ENCODE measurements at places on chromosomes 6 and 20. TPM values are rescaled to one million over a fixed set of nuclear protein-coding genes. Genes with fewer than 3 reads are reported as not detected.

WASF1 gene
- polyA plus RNA-seq, result 0.36 TPM

DNA sequence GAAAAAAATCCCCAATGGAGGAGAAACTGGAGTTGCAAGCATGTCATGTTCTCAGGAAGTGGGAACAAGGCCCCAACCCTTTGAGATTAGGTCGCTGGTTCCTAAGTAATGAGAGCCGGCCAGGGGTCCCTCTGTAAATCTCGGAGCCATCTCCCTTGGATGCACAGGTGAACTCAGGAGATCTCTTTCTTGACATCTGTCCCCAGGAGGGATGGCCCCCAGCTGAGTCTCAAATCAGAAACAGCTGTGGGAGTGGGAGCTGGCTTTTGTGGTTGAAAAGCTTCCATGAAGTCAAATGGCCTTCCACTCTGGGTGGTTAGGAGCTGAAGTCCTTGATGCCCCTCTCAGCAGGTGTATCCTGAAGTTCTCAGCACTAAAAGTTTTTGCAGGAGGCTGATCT, 257.1 kb downstream of the BMP7 start:
- DNase-seq, result no peak

DNA sequence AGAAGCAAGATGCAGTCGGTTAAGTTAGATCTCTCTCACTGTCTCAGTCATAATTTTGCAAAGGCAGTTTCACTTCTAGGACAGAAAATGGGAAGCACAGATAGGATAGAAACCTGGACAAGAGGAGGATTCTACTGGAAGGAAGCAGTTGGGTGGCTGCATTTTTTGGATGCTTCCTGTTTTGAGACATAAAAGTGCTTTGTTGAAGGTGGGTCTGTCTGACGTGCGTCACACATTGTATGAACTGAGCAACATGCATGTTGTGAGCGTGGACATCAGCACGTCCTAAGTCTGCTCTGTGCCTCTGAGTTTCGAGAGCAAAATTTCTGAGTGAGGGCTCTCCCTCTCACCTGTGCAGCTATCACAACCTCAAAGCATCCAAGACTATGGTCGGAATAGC, 68.7 kb upstream of the SNX9 start:
- DNase-seq, result no peak

DNA sequence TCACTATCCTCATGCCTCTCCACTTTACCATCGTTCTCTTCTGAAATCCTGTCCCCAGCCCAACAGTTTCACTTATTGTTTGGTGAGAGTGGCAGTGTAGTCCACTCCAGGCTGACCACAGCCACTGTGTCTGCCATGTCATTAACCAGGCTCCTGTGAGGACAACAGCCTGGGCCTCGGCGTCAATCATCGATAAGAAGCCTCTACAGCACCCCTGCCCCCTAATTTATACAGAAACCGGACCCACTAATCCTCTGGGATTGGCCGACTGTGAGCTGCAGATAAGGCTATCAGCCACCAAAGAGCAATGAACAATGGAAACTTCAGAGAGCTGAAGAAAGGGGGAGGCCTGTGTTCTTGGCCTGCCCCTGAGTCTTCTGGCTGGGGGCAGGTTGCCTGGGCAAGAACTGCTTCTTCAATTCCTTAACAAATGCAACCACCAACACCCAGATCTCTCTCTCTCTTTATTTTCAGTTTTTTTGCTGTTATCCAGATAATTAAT, 3.4 kb downstream of the EGFL8 start:
- DNase-seq, result no peak

- no peak for DNase-seq
Measured at GRCh38 chr20:25283221-25283951, 35.5 kb downstream of the PYGB start.

DNA sequence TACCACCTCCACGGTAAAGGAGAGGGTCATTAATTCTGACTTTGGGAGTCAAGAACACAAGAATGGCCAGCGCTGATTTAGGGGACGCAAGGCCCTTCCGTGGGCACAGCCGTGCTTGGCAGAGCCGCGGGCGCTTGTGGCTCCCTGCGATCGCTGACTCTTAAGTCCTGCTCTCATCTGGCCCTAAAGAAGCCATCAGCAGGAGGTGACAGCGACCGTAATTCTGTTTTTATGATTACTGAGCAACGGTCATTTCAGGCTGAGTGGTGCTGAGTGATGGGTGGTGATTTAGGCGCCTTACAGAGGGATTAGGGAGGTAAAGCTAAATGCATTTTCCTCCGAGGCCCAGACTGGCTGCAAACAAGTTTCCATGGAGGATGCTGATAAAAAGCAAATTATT, 364.6 kb upstream of the SULF2 start:
- no peak for DNase-seq

- no peak for DNase-seq
Measured at GRCh38 chr6:42978487-42978838, 518 bp downstream of the PEX6 start.

SCRT2 gene
- not detected for polyA plus RNA-seq

TUBE1 gene
- polyA plus RNA-seq, result 11.8 TPM

DNA sequence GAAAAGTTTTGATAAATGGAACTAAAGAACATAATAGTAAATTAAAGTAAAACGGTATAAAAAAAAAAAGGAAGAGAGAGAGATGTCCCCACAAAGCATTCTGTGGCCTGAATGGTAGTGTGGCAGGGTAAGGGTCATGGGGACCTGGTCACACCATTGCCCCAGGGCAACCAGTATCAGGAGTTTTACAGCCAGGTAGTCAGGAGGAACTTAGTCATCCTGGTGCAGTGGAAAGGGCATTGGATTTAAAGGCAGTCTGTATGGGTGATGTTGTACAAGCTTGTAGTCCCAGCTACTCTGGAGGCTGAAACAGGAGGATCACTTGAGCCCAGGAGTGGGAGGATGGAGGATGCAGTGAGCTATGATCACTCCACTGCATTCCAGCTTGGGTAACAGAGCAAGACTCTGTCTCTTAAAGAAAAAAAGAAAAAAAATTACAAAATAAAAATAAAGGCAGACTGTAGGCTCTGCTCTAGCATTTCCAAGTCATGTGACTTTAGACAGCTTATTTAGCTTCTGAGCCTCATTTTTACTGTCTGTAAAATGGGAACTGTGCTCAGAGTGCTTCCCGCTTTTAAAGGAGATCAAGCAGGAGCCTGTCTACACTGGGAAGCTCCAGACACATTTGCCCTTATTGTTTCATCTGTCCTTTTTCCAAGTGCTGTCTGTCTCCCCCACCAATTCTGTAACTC, 112.8 kb upstream of the ARMC2 start:
- DNase-seq, result no peak

Data from CD8-positive, alpha-beta memory T cell (primary cell).